Activated T-helper 1 cell treated with Interleukin-2 at 50 U/mL for 16 hours (primary cell): ENCODE measurements at places on chromosomes 7 and 10.

DNA sequence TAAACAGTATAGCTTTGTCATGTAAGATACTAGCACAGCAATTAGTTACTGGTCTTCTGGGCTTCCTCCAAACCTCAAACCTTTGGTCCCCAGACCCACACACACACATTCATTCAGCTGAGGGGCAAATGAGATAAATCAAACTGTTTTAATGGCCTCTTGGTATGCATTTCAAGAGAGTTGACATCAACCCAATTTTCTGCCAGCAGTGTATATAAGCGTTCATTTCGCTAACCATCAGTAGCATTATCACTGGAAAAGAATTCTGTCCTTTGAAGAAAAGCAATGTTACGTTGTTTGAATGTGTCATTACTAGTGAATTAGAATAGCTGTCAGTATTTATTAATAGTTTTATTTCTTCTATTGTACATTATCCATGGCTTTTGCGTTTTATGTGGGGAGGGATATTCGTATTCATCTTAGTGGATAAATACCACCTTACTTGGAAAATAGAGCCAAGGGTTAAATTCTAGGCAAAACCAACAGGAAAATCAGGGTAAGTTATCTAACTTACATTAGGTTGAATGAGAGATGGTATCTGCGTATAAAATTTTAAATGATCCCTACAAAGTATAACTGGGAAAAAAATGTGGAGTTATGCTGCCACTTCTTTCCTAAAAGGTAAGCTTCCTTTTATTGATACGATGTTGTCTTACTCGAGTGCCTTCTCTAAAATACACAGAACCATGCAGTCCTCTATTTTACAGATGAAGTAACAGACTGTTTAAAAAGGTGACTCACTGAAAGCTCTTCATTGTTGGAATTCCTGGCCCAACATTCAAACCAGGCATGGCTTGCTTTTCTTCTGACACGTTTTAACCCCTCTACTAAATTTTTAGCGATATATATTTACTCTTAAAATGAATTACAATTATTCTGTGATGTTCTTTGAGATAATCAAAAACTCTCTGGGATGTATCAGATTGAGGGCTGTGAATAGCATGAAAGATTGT is 2.0 kb upstream of the ZMYND11 start:
- DNase-seq = no peak

DNA sequence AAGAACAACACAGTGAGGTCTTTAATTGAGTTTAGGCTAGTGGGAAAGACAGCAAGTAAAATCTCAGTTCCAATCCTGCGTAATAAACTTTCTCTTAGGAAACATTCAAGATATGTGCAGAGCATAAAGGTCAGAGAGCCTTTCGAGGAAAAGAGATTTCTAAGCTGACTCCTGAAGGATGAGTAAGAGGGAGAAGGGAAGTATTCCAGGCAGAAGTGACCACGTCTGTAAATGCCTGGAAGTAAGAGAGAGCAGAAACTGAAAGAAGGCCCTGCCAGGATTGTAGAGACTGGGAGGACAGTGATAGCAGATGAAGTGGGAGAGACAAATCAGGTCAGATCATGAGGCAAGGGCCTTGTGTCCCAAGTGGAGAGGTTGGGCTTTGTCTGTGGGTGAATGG is 41.8 kb downstream of the PNLIPRP3 start:
- DNase-seq = no peak

GRCh38 chr7:49580000-49580399 is 193.4 kb upstream of the VWC2 start:
- DNase-seq = no peak

DNA sequence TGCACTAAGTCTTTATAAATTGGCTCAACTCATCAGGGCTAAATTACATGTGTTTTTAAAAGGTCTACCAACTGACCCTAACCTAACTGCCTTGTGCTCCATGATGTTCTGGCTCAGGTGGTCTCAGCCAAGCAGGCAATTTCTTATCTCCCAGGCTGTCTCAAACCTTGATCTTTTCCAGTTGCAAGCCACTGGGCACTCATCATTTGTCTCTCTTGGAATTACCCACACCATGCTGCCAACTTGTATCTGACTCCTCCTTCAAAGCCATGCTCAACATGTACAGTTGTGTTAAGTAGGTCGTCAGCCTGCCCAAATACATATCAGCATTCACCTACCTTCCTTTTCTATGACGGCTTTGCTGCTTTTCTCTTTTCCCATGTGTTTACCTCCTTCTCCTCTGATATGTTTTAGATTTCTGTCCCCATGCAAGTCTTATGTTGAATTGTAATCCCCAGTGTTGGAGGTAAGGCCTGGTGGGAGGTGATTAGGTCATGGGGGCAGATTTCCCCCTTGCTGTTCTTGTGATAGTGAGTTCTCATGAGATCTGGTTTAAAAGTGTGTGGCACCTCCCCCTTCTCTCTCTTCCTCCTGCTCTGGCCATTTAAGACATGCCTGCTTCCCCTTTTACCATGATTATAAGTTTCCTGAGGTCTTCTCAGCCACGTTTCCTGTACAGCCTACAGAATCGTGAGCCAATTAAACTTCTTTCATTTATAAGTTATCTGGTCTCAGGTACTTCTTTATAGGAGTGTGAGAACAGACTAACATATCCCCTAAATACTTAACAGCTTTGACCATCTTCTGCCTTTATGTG is 130.0 kb downstream of the ELAPOR2 start:
- no peak for DNase-seq

- peak; percentile 37 for DNase-seq
Measured at GRCh38 chr7:6637544-6638229, 569 bp downstream of the ZNF316 start.

- no peak for DNase-seq
Measured at GRCh38 chr10:94493463-94493862, 52.1 kb upstream of the HELLS start.

- DNase-seq = no peak
Measured at GRCh38 chr7:40882071-40882658, 747.4 kb downstream of the SUGCT start.

- DNase-seq = no peak
Measured at GRCh38 chr10:5428133-5428532, 15.8 kb downstream of the NET1 start.

GRCh38 chr10:67629461-67629971 is 66.5 kb downstream of the CTNNA3 start:
- DNase-seq = no peak

DNA sequence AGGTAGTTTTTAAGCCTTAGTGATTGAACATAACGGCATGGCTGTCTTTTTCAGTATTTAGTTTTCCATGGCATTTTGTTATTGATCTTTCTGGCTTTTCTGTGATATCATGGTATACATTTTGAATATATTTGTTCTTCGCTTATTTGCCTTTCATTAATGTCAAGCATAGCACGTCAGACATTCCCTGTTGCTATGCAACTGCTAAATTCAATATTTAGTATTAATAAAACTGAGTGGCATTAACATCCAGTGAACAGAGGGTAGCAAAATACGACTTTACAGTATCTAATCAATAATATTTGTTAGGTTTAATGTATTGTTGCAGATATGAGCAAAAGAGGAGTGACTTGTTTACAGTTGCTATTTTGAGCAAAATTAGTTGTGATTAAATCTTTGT is 72.5 kb downstream of the LCOR start:
- no peak for DNase-seq

GRCh38 chr10:21473541-21473940 is 51.9 kb downstream of the SKIDA1 start:
- DNase-seq = no peak

DNA sequence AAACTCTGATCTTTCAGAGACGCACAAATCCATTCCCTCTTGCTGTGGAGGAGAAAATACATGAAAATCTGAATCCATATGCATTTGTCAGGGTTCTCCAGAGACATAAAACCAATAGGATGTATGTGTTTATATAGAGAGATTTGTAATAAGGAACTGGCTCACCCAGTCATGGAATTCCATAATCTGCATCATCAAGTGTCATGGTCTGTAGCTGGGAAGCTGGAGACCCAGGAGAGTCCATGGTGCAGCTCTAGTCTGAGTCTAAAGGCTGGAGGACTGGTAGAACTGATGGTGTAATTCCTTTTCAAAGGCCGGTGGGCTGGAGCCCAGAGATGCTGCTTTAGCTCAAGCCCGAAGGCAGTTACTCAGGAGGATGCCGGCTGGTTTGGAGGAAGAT is 134.0 kb downstream of the TCF7L2 start:
- no peak for DNase-seq

DNA sequence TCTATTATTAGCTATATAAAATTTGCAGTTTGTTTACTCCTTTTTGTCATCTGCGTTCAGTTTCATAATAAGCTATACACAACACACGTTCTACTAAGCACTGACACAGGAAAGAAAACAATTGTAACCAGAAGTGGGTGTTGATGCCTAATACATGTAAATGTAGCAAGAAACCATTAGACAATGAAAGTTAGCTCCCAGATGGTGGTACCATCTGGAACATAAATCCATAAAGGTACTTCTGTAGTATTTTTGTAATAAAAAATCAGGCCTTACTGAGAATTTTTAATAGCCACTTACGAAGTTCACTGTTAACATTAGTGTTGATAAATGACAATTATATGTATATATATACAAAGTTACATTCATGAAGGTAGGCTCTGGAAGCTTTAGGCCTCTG is 194.7 kb downstream of the KCND2 start:
- DNase-seq = no peak

DNA sequence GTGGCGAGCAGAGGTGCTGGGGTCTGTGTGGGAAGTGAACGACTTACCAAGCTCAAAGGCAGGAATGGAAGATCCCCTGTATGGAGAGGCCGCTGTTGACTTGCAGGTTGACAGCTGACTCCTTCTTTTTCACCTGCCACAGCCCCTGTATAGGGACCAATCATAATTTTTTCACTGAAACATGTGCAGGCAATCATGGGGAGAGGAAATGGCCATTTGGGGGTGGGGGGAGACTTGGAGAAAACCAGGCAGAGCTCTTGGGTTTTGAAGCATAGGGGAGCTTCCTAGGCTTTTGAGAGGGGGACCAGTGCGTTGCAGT is 101.4 kb downstream of the WDR37 start:
- DNase-seq = no peak

- no peak for DNase-seq
Measured at GRCh38 chr7:79868010-79868409, 266.6 kb upstream of the GNAI1 start.

- DNase-seq = no peak
Measured at GRCh38 chr7:68224041-68224741, 1227.6 kb downstream of the TYW1 start.

DNA sequence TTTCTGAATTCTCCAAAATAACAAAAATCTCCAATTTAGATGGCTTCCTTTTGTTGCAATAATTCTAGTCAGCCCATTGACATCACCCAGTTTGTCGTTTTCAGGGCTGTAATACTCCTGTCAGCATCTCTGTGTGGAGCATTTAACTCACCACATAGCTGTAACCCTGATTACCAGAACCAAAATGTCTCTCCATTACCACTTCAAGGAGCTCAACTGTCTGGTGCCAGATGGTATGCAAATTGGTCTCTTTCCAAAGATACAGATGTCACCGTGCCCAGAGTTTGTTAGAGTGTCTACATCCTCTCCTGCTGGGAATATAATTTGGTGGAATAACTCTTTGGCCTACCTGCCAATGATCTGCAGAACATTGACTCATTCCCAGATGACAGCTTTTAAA is 350.3 kb upstream of the POT1 start:
- no peak for DNase-seq

DNA sequence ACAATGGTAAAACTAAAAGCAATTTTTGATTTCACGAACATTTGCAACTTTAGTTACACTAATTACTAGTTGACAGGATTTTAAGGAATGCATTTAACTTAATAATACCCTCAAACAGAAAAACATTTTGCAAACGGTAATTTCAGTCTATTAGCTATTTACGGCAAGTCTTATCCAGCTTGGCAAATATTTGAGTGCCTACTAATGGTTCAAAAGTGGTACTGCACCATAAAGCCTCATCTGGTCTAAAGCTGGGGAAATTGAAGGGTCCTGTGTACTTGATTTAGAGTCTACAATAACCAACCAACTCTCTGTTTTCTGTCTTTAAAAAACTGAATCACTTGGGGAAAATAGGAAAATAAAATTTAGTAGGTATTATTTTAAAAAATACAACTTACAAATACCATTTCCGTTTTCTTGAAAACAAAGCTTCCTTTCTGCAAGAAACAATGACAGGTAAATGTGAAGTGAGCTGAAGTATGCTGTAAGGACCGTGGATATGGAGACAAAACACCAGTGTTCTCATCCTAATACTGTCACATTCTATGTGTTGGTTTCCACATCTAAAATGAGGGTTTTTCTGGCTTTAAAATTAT is 142.3 kb downstream of the VPS50 start:
- DNase-seq = no peak

GRCh38 chr10:119291223-119291900 is 84.0 kb downstream of the GRK5 start:
- DNase-seq = no peak

DNA sequence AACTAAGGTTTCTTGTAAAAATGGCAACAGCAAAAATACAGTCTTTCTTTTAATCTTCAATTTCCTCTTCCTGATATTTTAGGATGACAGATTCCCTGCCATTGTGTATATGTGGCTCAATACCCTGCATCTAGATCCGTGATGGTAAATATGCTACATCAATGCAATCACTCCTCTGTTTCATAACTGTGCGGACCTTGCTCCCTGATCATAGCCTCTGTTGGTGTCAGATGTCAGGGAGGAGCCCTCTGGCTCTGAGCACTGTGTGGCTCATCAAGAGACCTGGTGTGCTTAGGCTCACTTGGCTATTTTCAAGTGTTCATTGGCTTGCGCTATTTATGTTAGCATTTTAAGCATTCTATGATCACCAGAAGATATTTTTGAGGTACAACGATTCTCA is 33.0 kb upstream of the AGR3 start:
- DNase-seq = no peak

DNA sequence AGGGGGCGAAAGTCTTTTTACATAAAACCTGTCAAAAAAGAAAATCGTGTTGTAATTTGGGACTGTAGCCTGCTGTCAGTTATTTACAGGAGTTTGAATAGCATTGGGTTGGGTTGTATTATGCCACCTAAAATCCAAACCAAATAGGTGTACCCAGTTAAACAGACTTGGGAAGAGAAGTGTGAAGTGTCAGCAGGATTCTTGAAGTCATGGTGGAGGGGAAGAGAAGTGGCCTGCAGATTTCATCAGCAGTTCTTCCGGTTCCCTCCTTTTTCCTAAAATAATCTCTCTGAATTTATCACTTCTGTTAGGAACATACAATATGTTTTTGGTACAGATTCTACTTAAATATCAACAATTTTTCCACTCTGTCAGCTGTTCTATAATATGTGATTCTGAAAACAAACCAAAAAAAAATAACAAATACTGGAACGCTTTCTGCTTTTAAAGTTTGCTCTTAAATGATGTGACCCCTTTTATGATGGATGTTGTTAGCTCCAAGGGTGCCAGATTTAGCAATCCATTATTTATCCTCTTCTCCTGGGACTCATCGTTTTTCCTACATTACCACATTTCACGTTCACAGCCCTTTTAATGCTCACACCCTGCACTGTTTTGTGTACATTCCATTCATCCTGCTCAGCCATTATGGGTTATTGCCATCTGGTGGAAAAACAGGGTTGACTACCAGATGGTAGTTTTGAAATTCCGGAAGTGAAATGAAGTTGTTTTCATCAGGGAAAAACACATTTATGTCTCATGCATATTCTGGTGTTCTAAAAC is 18.7 kb upstream of the ARHGAP12 start:
- no peak for DNase-seq
